Uterus (tissue), 4 donors: ENCODE measurements at places on chromosomes 2 and 18. TPM values are rescaled to one million over a fixed set of nuclear protein-coding genes. Genes with fewer than 3 reads are reported as not detected.

Gene BIN1
- 71.8 TPM for total RNA-seq

Gene KCNIP3
- 1.5 TPM for total RNA-seq

Gene COQ10B
- total RNA-seq = 24.4 TPM

Gene MTA3
- 89.1 TPM for total RNA-seq

Gene NYAP2
- not detected for total RNA-seq

DNA sequence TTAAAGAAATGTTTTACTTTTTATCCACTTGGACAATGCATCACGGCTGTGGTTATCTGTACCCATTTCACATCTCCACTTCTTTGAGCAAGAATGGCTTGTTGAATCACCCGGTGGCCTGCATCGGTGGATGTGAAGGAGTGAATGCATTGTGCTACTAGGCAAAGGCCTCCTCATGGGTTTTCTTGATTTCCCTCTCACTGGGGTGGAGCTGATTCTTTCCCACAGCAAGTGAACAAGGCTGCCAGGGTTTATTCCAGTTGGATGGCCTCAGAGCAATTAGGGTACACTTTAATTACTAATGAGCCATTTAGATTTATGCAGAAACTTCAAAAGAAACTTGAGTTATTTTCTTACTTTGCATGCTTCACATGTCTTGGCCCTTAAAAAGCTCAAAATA lies 387.1 kb downstream of the RND3 start:
- DNase-seq = no peak

DNA sequence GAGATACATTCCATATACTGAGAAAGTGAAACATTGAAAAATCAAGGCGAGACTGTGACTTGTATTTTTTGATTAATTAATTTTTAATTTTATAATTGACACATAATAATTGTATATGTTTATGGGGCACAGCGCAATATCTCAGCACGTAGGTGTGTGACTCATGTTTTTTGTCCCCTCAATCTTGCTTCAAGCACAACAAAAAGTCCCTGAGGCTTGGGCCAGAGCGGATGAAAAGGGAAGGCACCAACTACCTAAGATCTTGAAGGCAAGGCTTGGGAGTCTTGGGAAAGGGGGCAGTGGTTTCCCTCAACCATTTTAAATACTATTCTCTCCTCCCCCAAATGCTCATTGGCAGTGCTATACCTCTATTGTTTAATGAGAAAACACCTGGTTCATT lies 9.9 kb downstream of the SGPP2 start:
- no peak for DNase-seq

GRCh38 chr2:129067953-129068352 lies 749.3 kb upstream of the HS6ST1 start:
- DNase-seq = no peak

- DNase-seq = no peak
These were observed 13.8 kb upstream of the ZBTB7C start for GRCh38 chr18:48422947-48423378.

GRCh38 chr2:159711562-159712142 lies 654 bp upstream of the MARCHF7 start:
- no peak for DNase-seq

DNA sequence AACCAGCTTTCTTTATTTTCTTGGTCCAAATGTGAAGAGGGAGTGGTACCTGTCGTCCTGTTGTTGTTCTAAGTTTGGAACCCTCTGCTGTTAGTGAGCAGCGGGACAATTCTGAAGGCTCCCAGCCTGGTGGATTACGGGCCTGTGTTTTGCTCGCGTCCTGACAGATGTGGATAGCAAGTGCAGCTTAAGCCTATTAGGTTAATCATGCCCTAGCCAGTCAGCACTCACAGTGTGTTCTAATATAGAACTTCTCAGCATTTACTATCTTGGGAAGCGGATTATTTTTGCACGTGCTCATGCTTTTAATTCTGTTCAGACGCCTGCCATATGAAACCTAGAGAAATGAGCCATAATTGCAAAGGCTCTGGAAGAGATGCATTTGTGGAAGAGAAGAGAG lies at the start of gene PCARE:
Gene PCARE (minus strand): TSS at position 113 of the 400 bp plus-strand sequence. CDS start 262 bp downstream, outside the sequence.
- DNase-seq = no peak

- peak; percentile 83 for DNase-seq
These were observed 41.9 kb downstream of the TMEM247 start for GRCh38 chr2:46521215-46521683.

DNA sequence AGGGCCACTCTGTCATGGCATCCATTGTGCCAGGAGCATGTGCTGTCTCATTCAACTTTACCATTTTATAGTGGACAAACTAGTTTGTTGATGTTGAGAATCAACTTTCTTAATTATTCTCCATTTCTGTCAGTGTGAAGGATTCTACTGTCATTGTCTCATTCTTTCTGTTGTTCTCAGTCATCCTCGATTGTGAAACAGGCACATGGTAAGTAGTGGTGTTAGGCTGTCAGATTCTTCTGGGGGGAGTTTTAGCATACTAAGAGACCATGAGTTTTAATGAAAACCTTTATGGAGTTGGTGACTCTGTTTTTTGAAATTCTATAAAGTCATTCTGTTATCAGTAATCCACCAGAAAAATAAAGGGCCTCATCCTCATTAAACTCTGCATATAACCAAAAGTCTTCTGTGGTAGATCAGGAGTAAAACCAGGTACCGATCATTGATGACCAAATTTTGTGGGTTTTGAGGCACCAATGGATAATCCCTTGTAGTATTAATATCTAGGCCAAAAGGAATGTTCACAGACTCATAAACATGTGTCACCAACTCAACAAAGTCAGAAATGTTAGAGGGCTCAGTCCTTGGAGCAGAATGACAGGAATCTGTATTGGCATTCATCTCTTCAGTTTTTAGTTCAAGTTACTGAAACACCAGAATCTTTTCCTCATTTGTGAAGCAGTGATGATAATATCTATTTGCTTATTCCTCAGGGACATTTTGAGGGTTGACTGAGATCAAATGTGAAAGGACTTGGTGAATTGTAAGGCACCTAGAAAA lies 73.2 kb downstream of the CERS6 start:
- DNase-seq = no peak

GRCh38 chr2:205767617-205768016 lies 85.3 kb downstream of the NRP2 start:
- DNase-seq = no peak

DNA sequence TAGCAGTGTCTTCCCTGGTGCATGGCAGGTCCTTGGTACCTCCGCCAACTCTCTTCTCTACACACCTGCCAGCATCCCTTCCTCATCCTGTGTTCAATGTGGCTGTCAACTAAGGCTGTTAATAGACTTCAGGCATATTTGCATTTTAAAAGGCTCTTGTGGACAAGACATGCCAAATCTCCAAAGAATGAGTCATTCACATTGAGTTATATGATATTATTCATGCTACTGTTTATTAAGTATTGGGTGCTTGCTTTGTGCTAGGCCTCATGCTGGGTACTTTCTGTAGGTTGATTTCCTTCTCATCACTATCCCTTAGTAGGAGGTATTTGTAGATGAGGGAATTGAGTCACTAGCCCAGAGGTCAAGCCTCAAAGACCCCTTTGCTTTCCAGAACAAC lies 5.2 kb downstream of the MYO1B start:
- DNase-seq = no peak

GRCh38 chr18:63775166-63775730 lies at the start of gene SERPINB7:
Gene SERPINB7, plus strand, starts transcription at chr18:63775418. Its CDS starts 6,955 bp downstream, at chr18:63782373.
- DNase-seq = no peak
